Endodermal cell (in vitro differentiated cells): ENCODE measurements at places on chromosomes 3 and 15.
A peak's percentile ranks its signal among the peaks of the same experiment; 100 is the strongest.

DNA sequence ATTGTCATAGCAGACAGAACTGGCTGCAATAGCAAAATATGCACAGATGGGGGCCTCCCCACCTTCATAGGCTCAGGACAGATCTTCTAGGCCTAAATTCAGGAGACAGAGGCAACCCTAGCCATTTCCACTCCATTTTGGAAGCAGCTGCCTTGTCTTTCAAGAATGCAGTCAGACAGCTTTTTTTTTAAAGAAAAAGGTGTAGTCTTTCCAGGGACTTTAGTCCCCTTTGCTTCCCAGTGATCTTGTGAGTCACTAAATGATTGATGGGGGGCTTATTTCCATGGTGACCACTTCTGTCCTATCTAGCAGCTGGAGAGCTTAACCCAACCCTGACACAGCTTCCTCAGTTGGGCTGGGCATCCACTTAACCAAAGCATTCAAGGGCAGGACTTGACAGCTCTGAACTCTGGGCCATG lies 165.9 kb downstream of the TPRG1 start:
- DNase-seq, result no peak

GRCh38 chr15:40445421-40445922 lies 4.7 kb downstream of the BAHD1 start:
- DNase-seq, result no peak

- DNase-seq, result no peak
Measured at GRCh38 chr15:93483923-93484322, 394.9 kb upstream of the RGMA start.

DNA sequence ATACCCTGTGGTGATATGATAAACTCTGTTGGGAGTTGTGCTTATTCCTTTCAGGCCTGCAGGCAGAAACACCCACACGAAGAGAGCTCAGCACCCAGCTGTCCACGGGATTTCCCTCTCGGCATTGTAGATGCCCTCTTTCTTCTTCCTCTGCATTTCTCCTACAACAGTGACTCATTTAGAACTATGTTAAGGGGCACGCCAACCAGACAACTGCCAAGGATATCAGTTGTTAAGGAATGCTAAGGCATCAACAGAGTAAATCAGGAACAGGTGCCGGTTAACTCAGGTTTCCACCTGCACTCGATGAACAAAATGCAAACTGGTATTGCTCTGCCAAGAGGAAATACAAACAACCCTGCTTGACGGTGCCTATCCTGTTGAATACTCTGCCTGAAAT lies 270.0 kb upstream of the PEX5L start:
- DNase-seq, result no peak

GRCh38 chr3:138946663-138947494 lies at the start of the genes FOXL2 and FOXL2NB:
TSS of gene FOXL2 (minus strand) at chr3:138947137. CDS start at chr3:138946722, 415 bp downstream.
TSS of gene FOXL2NB (plus strand) at chr3:138947217. CDS start at chr3:138947365, 148 bp downstream.
- peak; percentile 90 for DNase-seq

DNA sequence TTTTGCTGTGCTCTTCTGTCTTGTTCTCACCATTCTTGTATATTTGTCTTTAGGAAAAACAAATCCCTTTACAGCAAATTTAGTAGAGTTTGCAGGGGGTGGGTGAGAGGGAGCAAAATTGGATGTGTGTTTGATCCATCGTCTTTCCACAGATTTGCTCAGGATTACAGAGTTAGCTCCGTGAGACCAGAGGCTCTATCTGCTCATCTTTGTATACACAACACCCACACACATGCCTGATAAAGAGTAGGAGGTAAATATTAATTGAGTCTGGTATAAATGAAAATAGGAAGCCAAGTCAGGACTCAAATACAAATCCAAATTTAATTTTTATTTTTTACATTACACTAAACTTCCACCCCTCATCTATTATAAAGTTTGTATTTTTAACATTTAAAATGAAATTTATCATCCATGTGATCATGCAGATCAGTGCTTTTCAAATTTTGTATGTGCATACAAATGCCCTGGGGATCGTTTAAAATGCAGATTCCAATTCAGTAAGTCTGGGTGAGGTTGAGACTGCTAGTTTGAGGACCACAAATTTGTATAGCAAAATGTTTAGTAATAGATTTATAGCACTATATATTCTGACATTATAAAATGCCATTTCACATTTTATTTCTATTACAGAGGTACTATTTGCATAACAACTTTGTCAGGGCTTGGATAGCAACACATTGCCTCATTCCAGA lies 326.7 kb downstream of the LSAMP start:
- DNase-seq, result no peak

- DNase-seq, result no peak
Measured at GRCh38 chr15:91632981-91633380, 220.5 kb upstream of the SLCO3A1 start.

DNA sequence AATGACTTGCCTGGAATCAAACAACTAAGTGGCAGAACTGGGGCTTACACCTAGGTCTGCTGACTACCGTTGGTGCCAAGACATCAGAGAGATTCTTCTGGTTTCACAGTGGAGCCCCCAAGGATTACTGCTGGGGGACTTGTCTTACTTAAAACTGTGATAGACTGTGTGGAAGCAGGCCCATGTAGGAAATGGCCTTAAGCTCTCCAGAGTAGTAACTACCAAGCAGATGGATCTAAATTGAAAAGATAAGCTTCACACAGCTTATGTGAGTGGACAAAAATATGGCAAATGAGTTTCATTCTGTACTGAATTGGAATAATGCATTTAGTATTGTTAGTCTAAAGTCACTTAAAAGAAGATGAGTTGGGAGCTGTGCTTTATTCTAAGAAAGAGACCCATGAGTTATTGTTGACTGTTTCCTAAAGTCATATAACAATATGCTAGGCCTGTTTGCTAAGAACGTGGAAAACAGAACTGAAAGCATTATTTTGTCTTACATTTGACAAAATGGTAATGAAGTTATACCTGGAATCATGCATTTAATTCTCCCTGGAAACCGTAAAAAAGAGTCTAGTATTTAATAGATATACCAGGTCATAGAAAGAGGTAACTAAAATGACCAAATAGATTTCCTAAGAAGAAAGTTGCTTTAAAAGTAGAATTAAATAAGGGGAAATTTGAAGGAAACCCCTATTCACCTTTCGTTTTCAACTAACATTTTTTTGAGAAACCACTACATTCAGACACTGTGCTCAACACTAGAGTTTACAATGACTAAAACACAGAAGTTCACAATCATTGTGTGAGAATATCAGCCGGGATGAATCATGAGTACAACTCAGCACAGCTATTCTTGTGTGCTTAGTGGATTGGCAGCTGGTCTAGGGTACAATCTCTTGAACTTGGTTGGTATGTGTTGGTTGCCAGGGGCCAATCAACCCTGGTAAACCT lies 13.0 kb upstream of the MAPK6 start:
- DNase-seq, result no peak

DNA sequence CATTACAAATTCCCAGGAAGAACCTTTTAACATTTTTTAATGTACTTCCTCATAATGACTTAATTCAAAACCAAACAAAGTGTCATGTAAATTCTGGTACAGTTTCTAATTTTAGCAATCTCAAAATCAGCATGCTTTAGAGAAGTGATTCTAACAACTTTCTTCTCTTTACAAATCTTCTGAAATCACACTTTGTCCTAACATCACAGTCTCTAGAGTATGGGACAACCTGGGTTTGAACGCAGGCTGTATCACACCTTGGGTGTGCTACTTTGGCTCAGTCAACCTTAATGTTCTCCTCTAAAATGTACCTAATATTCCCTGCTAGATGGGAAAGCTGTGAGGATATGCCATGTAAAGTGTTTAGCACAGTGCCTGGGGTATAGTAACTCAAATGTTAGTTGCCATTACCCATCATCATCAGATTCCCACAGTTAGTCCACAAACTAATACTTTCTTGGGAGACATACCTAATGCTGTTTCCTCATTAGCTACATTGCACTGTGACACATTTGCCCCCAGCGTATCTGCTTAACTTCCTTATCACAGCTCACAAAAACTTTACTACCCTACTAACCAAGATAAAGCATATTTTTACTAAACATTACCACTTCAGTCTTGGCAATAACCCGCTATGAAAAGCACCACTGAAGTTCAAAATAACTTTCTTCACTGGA lies 3.1 kb downstream of the TSPAN3 start:
- DNase-seq, result no peak

- no peak for DNase-seq
Measured at GRCh38 chr15:89150762-89151664, 62.8 kb downstream of the ABHD2 start.

- no peak for DNase-seq
Measured at GRCh38 chr15:65806397-65806796, 14.3 kb upstream of the DENND4A start.

DNA sequence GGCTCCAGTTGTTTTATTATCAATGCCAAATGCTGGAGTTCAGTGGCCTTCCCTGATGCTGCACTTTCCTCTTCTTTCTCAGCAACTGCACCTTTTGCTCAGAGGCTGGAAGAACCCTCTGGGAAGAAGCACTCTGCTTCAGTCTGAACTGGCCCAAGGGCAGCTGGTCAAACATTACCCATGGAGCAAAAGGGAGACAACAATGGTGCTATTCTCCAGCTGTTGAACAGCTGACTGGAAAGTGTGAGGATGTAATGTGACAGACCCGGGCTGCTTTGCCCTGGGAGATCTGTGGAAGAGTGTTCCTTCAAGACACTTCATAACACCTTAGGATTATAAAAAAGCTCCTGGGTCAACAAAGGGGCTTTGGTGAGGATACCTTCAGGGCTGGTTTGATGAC lies 84.9 kb downstream of the EPHB1 start:
- no peak for DNase-seq

GRCh38 chr3:79154865-79155264 lies 612.9 kb downstream of the ROBO1 start:
- DNase-seq, result no peak

GRCh38 chr3:33664195-33664594 lies 53.9 kb downstream of the CLASP2 start:
- no peak for DNase-seq

- DNase-seq, result no peak
Measured at GRCh38 chr3:143658116-143658515, 190.2 kb downstream of the SLC9A9 start.

GRCh38 chr15:77402740-77403379 lies 17.0 kb downstream of the PEAK1 start:
- no peak for DNase-seq

DNA sequence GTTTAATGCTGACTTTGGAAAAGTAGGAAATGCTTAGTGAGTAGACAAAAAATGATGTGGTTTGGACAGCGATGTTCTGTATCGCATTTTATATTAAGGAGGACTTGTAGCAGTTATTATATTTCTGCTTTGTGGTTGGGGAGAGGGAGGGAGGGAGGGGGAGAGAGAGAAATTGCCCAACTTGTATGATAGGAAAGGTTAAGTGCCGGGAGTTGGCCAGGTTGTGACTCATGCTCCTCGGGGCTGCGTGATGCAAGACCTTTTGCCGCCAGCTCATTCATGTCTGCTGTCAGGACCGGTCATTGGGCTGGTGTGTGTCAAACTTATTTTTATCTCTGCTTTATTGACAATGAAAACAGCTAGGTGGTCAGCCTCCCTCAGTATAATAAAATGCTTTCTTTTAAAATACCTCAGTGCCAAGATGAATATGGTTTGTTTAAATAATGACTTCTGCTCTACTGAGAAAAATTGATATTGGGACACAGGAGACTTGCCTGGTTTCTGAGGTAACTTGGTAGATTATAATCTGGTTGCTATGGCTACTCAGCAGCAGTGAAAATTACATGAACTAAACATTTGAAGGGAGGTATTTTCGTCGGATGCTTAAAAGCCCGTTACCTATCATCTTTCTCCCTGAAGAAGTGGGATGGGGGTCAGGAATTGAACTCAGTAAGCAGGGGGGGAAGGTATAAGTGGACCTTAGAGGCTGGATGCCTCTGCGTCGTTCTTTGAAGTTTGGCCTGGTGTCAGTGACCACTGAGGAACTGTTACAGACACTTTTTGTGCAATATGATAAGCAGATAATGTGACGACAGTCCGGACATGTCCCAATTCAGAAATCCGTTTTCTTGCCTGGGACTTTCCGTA lies 90.7 kb downstream of the FNDC3B start:
- no peak for DNase-seq

DNA sequence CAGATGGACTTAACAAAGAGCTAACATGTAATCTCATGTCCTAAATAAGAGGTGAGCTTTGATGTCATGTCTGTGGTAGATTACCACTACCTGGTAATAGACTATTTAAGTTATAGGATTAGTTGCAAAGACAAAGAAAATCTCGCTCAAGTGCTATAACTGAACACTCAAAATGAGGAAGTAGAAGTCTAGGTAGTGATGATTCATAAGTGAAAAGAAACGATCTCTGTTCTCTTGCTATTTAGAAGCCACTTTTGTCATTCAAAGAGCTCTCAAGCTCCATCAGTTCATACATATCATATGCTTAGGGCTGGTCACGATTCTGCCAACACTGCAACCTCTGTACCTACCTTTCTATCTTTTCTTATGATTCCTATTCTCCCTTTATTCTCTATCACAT lies 110.9 kb downstream of the EDEM1 start:
- DNase-seq, result no peak

GRCh38 chr15:94470492-94470891 lies 239.1 kb downstream of the MCTP2 start:
- DNase-seq, result no peak

- no peak for DNase-seq
Measured at GRCh38 chr15:74317820-74318375, 49.5 kb downstream of the CYP11A1 start.

GRCh38 chr3:69642606-69643005 lies 96.7 kb upstream of the MITF start:
- DNase-seq, result no peak

DNA sequence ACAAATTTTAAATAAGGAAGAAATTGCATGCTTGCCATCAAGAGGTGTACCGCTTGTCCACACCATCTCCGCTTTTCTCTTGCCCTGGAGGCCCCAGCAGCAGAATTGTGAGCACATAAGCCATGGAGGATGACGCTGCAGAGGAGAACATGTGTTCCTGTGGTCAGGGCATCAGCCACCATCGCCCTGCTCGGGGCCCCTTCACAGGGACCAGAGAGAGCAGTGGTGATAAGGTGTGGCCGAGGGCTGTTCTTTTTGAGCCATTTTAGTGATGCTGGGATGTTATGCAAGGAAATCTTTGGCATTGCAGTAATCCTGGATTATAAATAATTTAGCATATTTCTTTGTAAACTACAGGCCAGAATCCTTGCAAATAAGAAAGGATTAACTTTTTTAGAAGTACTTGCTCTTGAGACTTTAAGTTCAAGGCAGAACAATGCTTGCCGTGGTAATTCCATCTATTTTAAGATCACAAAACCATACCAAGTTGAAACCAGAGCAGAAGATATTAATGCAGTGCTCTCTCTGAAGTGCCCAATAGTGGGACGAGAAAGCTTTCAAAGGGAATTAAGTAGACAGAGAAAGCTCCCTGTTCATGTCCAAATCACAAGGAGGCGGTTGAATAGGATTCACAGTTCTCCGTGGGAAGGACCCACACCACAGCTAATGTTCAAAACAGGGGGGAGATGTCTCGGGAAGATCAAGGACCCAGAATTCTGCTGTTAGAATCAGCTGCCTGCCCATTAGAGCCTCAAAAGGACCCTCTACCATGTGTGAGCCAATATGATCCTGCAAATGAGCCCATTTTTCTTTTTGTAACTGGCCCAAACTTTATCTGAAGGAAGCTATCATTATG lies 338.5 kb downstream of the RORA start:
- DNase-seq, result no peak

DNA sequence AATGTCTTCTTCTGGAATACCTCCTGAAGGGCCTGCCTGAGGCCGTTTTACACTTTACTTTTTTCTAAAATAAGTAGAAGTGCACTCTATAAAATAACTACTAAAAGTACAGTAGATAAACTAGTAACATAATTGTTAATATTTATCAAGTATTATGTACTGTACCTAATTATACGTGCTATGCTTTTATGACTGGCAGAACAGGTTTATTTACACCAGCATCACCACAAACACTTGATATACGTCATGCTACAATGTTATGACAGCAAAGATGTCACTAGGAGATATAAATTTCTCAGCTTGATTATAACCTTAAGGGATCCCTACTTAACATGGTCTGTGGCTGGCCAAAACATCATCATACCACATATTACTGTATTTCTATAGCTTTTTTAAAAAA lies 29.4 kb downstream of the DLG1 start:
- no peak for DNase-seq
